ENCODE measurements at places on chromosomes 7 and 10.
A peak's percentile ranks its signal among the peaks of the same experiment; 100 is the strongest.

DNA sequence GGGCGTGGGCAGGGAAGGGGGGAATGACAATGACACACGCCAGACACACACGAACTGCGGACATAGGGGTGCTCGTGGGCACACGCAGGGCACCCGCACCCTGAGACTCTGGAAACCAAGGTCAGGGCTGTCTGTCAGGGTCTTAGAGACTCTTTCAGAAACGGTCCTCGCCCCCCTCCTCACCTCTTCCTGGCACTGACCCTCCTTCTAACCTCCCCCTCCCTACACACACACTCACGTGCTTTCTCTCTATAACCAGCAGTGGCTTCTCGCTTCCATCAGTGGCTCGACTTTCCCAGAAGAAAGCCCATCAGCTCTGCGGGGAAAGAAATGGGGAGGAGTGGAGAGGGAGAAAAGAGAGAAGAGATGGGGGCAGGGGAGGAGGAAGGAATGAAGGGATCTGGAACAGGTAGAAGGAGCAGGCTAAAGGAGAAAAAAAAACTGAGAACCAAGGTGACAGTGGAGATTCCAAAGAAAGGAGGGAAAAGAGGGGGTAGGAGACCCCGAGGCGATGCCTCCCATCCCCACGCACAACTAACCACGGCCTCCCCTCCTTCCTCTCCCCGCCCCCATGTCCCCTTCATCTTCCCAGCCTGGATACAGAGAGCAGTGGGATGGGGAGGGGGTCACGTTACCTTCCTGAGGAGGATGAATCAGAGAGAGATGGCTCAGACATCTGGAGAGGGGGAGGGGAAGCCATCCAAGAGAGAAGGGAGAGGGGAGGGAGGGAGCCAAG, 1.7 kb upstream of the VGF start:
- DNase-seq, result peak; percentile 98

DNA sequence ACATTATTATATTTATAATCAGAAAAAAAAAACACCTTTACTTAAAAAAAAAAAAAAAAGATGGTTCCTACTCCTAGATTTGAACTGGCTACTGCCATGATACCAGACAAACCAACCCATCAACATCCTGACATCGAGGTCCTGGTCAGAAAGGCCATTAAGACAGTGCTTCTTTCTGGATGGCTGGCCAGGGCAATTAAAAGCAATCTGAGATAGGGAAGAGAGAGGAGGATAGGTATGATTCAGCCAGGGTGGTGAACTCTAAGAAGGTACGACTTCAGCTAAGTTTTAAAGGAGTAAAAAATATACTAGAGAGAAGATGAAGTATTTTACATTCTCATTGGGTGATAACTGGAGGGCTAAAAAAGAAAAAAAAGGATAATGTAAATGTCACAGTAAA, 139.0 kb downstream of the DOCK4 start:
- no peak for DNase-seq

DNA sequence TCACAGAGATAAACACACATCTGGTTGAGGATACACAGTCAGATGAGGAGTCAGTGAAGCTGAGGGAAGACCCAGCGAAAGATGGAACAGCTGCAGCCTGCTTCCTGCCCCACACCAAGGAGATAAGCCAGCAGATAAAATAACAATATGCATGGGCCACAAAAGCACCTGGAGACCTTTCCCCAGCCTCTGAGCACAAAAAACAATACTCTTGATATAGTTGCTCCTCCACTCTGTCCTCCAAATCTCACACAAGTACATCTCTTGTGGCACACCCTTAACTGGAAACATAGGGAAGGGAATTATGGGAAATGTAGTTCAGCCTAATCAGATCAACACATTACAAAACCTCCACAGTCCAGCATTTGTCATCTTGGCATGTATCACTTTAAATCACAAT, 9.7 kb upstream of the FHIP2A start:
- no peak for DNase-seq

GRCh38 chr10:4382811-4383210, 443.2 kb upstream of the AKR1E2 start:
- DNase-seq, result no peak

DNA sequence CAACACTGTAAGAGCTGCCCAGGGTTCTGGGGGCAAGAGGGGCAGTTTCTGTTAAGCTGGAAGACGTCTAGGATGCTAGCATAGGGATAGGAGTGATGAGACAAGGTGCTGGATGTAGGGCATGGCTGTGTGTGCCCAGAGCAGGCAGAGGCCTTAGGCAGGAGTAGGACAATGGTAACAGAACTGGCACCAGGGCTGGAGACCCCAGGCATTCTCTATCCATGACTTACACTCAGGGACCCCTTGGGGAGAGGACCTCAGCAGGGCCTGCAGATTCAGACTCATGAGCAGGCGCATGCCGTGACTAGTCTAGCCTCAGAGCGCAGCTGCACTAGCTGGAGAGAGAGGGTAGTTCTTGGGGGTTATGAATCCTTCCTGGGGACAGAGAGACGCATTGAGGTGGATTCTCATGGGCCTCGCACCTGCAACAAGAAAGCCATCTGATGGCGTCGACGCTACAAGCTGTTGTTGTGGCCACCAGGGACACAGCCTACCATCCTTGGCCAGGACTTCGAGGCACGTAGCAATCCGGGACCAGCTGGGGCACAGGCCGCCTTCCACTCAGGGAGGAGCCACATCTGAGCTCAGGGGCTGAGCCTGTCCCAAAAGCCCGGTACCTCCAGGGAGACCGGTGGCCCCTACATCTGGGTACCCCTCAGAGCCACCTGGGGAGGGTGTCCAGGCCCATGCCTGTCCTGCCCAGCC, 474.1 kb downstream of the PTPRN2 start:
- DNase-seq, result no peak

- DNase-seq, result peak; percentile 65
Observed at GRCh38 chr10:58796242-58796641, 283.6 kb downstream of the BICC1 start.

- DNase-seq, result no peak
Observed at GRCh38 chr7:26691406-26691805, 173.0 kb downstream of the SKAP2 start.

DNA sequence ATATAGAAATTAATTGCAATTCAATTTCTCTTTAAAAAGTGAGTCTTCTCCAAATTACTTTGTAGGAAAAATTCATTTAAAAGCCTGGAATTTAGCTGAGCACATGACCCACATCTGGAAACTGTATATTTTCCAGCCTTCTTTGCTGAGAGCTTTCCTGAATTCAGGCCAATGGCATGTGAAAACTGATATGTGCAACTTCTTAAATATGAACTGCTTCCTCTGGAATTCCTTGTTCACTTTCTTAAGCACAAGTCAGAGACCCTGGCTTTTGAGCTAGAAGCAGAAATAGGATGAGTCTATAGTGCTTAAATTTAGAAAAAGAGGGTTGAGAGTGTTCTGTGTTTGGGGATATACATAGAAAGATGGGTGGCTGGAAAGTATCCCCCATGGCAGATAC, 365.1 kb upstream of the MTPN start:
- no peak for DNase-seq

DNA sequence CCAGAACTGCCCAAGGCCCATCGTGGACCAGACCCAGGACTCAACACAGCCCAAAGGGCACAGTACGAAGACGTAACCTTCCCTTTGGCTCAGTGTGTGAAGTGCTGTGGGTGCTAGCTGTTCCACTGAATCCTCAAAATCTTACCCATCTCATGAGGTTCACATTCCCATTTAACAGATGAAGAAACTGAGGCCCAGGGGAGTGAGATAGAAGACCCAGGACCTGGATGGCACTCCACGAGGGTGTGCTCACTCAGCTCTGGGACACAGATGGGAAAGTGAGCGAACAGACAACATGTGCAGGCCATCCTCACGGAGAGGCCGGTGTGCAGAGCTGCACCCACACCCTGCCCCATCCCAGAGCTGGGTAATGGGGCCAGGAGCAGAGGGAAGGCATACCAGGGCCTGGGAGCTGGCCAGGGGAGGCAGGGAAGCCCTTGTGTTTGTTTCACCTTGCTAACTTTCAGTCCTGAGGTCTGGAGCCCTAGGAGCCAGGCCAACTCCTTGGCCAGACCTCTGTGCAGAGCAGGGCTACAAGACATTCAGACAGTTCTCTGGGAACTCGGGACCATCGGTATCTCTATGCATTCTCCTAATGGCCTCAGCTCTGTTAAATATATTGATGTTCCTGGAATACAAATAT, 100.3 kb upstream of the ZMIZ1 start:
- no peak for DNase-seq

GRCh38 chr7:2655870-2656614, 24.3 kb downstream of the TTYH3 start:
- no peak for DNase-seq

GRCh38 chr7:156665101-156665500, 24.5 kb downstream of the RNF32 start:
- DNase-seq, result peak; percentile 82

DNA sequence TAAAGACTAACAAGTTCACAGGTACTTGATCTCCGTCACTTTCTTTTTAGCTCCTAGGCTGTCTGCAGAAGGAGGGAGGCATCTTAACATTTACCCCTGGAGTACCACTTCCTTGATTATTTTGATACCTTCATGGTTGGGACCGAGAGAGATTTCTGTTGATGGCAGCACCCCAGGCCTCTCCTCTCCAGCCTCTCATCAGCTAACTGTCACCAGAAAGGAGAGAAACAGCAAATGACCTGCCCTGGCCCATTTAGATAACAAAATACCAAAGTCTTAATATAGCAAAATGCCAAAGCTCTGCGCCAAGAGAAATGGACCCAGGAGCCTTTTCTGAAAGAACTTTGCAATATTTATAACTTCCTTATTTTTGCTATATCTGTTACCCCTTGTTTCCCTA, 30.0 kb upstream of the KLHL7 start:
- DNase-seq, result no peak

GRCh38 chr10:43681220-43681619, 32.5 kb upstream of the ZNF32 start:
- DNase-seq, result no peak

- DNase-seq, result peak; percentile 68
Observed at GRCh38 chr10:44517635-44518034, 132.7 kb upstream of the CXCL12 start.

- DNase-seq, result no peak
Observed at GRCh38 chr10:44177610-44178009, 207.3 kb downstream of the CXCL12 start.

DNA sequence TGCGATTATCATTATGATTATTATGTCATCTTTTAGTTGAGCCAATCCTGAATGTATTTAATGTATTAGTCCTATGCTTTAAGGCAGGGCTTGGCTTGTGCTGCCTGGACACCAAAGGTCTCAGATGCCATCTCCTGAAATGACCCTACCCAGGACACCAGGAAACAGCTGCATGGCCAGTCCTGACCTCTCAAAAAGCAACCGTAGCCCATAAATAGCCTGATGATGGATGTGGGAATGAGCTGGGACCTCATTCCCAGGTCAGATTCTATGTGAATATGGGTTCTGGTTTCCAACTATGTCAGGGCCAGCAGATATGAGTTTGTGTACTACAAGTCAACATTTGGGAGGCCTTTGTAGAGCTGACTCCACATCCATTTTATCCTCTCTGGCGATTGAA, 438.4 kb downstream of the NRG3 start:
- no peak for DNase-seq

- no peak for DNase-seq
Observed at GRCh38 chr7:1564603-1565022, 5.2 kb downstream of the PSMG3 start.

GRCh38 chr10:29634764-29635625, at the start of gene SVIL:
Gene SVIL, minus strand, starts transcription at chr10:29634971. Its CDS starts 79,913 bp downstream, at chr10:29555058.
- DNase-seq, result peak; percentile 33

- DNase-seq, result no peak
Observed at GRCh38 chr10:5317547-5318107, 47.1 kb upstream of the UCN3 start.

GRCh38 chr10:10985361-10985760, 32.3 kb upstream of the CELF2 start:
- DNase-seq, result no peak

- peak; percentile 17 for DNase-seq
Observed at GRCh38 chr7:114214466-114214865, 200.1 kb upstream of the FOXP2 start.

GRCh38 chr10:92573091-92573797, 649 bp downstream of the IDE start:
- peak; percentile 55 for DNase-seq

GRCh38 chr7:158031867-158032308, 555.7 kb downstream of the PTPRN2 start:
- DNase-seq, result no peak

GRCh38 chr7:90345595-90346335, 751 bp upstream of the GTPBP10 start:
- peak; percentile 40 for DNase-seq

DNA sequence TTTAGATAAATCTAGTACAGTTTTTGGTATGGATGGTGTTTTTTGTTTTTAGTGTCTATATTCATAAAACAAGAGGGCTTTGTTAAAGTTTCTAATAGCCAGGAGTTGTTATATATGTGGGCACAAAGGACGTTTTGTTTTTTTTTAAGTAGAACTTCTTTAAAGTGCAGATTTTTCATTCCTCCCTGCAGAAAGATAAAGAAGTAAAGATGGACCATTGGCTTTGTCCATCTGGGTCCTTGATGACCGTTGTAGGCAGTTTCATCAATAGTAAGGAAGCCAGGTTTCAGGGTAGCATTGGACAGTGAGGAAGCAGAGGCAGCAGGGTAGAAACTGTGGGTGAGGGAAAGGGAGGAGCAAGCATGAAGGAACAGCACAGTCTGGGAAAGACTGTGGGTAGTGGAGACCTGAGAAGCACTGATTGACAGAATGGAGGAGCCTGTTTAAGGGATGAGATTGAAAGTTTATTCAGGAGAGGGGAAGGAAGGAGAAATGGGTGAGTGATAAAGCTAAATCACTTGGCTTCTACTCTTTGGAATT, 5.3 kb downstream of the CALU start:
- no peak for DNase-seq

DNA sequence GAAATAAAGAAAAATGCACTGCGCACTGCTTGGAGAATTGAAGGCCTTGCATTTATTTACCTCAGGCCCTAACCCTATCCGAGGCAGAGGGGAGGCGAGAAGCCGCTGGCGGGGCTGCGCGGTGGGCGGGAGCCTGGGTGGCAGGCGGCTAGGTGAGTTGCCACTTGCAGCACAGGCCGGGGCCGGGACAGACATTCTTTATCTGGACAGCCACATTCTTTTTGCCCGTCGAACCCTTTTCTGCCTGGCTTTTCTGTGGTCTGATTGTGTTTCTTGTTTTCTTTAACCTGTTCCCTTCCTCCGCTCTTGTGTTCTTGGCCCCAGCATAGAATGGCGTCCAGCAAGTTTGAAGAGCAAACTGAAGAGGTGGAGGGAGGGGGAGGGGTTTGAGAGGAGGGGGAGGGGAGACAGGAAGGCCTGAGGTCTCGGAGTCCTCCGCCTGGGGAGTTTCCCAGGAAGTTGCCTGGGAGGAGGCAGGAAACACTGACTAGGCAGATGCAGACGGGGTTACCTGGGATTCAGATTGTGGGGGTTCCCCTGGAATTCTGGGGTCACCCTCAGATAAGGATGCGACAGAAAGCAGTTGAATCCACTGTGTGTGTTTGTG, 5.1 kb downstream of the SHH start:
- peak; percentile 77 for DNase-seq

GRCh38 chr7:37728747-37729146, 45.2 kb downstream of the GPR141 start:
- no peak for DNase-seq
